ENCODE measurements at places on chromosomes 11 and 22.
A peak's percentile ranks its signal among the peaks of the same experiment; 100 is the strongest.

- DNase-seq = no peak
Observed at GRCh38 chr11:69316956-69317355, 23.0 kb downstream of the MYEOV start.

DNA sequence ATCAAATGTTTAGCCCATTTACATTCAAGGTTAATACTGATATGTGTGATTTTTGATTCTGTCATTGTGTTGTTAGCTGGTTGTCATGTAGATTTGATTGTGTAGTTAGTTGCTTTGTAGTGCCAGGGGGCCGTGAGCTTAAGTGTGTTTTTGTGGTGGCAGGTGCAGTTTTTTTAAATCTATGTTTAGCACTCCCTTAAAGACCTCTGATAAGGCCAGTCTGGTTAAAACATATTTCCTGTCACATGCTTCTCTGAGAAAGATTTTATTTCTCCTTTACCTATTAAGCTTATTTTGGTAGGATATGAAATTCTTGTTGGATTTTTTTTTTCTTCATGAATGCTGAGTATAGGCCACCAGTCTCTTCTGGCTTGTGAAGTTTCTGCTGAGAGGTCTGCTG is 540.6 kb downstream of the LUZP2 start:
- no peak for DNase-seq

DNA sequence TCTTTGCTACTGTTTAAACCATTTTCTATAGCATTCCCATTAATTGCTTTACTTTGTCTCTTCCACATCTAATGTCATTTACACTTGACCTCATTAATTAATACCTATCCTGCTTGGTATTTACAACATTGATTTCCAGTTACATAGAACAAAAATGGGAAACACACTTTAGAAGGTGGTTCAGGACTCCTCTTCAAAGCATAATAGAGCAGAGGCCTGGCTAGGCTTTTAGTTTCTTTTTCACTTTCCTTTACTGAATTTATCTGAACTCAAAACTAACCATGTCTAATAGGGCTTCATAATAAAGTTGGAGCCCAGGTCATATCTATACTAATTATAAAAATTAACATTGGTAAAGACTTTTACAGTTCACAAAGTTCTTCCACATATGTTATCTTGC is 648.0 kb upstream of the KIRREL3 start:
- DNase-seq = no peak

DNA sequence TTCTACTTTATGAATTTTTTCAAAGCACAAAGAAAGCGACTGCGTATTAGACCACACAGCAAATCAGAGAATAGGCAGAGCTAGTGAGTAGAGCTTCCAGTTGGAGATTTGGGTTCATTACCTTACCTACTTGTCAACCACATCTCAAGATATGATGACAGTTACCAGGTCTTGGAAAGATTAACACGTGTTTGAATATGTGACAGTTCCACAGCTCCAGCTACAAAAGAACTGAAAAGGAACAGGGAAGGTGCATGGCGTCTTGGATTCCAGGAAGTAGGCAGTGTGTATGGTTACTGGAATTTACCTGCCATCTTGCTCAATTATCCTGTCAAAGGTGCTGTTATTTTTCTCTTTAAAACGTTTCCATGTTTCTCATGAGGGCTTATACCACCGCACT is 5.3 kb downstream of the TIRAP start:
- DNase-seq = no peak

DNA sequence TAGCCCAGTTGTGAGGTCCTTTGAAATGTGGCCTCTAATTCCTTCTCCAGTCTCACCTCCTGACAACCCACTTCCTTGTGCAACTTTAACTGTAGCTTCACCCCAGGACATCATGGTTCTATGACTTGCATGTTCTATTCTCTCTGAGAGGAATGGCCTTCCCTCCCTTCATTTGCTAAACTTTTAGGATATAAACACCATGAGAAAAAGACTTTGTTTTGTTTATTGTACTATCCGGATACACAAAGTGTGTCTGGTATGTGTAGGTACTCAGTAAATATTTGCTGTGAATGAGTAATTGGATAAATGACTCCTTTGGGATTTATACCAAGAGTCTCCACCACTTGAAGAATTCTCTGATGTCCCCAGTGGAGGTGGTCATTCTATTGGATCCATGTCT is 547.6 kb downstream of the INSC start:
- DNase-seq = no peak

GRCh38 chr11:69076129-69076791 is 27.5 kb downstream of the TPCN2 start:
- DNase-seq = no peak

DNA sequence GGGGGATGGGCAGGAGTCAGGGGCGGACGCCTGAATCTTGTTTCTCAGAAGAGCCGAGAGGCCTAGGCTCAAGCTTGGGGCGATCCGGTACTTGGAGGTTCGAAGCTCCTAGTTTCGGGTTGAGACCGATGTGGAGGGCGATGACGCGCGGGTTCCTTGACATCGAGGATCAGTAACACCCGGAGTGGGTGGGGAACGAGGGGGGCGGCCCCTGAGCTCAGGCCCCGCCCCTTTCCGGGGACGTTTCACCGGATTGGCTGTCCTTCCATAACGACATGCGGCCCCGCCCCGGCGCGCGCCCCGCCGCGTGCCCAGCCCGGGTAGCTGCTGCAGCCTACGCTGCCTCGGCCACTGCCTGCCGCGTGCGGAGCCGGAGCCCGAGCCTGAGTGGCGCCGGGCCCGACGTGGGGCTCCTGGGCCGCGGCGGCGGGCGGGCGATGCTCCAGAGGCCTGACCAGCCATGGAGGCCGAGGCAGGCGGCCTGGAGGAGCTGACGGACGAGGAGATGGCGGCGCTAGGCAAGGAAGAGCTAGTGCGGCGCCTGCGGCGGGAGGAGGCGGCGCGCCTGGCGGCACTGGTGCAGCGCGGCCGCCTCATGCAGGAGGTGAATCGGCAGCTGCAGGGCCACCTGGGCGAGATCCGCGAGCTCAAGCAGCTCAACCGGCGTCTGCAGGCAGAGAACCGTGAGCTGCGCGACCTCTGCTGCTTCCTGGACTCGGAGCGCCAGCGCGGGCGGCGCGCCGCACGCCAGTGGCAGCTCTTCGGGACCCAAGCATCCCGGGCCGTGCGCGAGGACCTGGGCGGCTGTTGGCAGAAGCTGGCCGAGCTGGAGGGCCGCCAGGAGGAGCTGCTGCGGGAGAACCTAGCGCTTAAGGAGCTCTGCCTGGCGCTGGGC is at the start of gene CCDC85B:
Gene CCDC85B (plus strand): TSS at position 350 of the 895 bp plus-strand sequence. CDS start 111 bp downstream, at position 461.
- peak; percentile 96 for DNase-seq

GRCh38 chr11:28631148-28631547 is 523.0 kb downstream of the METTL15 start:
- no peak for DNase-seq

- DNase-seq = no peak
Observed at GRCh38 chr11:98600103-98600502, 420.6 kb upstream of the CNTN5 start.

DNA sequence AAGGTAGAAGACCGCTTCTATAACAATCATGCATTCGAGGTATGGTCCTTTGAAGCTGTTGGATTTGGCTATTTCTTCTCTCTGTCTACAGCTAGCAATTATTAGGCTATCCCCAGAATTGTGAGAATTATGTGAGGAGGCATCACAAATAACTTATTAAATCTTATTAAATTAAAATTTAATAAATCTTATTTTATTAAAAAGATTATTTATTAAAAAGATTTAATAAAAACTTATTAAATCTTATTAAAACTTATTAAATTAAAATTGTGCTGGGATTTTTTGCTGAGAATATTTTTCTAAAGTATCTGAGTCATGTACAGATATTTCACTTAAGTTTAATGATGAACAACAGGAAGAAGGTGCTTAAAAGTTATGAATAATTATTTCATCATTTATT is 7.7 kb downstream of the SPA17 start:
- no peak for DNase-seq

DNA sequence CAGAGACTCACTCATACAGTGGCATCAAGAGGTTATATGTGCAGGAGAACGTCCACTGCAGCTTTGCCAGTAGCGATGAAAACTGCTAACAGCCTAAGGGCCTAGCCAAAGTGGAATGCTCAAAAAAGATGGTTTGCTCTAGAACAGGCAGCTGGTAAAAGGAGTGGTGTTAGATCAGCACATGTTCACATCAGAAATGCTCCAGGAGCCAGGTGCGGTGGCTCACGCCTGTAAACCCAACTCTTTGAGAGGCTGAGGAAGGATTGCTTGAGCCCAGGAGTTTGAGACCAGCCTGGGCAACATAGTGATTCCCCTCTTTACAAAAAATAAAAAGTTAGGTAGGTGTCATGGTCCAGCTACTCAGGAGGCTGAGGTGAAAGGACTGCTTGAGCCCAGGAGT is 10.3 kb upstream of the TFIP11 start:
- DNase-seq = no peak

- no peak for DNase-seq
Observed at GRCh38 chr11:65797711-65798110, 10.8 kb downstream of the OVOL1 start.

GRCh38 chr11:86230179-86230804 is 14.3 kb upstream of the EED start:
- DNase-seq = no peak

DNA sequence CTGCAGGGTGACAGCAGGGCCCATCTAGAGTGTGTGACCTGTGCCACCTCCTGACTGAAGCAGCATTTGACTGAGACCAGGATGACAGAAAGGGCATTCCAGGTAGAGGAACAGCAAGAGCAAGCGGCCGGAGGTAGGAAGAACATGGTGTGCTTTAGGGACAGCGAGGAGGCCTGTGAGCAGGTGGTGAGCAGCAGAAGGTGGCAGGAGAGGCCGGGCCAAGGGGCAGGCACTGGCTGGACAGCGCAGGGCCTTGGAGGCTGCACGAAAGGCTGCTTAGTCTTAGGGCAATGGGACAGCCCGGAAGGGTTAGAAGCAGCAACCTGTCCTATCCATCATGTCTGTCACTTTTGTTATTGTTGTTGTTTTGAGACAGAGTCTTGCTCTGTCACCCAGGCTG is 17.6 kb upstream of the LRRC32 start:
- no peak for DNase-seq

DNA sequence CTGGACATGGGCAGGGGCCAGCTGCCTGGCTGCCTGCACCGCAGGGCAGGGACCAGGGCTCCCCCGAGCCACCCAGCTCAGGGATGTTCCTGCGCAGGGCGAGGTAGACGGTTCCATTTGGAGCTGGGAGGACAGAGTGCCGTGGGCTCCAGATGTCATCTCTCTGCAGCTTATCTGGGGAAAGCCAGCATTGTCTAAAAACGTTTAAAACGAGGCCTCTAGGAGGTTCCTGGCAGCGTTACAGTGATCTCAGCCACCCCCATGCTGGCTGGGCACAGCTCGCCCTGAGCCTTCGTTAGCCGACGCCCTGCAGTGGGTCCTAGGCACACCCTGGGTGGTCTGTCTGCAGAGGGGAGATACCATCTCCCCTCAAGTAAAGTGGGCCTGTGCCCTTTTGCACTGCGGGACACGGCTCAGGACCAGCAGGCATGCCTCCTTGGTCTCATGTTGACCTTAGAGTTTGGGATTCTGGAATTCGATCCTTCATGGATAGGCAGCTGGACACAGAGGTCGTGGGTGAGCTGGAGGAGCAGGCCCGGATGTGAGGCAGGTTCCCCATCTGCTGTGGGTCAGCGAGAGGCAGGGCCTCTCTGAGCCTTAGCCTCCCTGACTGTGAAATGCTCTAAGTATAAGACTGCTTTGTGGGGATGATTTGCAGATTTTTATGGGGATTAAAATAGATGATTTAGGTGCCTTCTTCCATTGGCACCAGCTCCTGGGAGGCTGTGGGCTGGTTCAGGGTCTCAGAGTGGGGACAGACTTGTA is 14.1 kb downstream of the SYNGR1 start:
- DNase-seq = no peak

All from amniotic stem cell (primary cell).